Activated naive CD4-positive, alpha-beta T cell treated with anti-CD3 and anti-CD28 coated beads for 36 hours (primary cell): ENCODE measurements at places on chromosomes 3 and 15. TPM values are rescaled to one million over a fixed set of nuclear protein-coding genes. Genes with fewer than 3 reads are reported as not detected.

The CDC25A gene
- 40.8 TPM for total RNA-seq

DNA sequence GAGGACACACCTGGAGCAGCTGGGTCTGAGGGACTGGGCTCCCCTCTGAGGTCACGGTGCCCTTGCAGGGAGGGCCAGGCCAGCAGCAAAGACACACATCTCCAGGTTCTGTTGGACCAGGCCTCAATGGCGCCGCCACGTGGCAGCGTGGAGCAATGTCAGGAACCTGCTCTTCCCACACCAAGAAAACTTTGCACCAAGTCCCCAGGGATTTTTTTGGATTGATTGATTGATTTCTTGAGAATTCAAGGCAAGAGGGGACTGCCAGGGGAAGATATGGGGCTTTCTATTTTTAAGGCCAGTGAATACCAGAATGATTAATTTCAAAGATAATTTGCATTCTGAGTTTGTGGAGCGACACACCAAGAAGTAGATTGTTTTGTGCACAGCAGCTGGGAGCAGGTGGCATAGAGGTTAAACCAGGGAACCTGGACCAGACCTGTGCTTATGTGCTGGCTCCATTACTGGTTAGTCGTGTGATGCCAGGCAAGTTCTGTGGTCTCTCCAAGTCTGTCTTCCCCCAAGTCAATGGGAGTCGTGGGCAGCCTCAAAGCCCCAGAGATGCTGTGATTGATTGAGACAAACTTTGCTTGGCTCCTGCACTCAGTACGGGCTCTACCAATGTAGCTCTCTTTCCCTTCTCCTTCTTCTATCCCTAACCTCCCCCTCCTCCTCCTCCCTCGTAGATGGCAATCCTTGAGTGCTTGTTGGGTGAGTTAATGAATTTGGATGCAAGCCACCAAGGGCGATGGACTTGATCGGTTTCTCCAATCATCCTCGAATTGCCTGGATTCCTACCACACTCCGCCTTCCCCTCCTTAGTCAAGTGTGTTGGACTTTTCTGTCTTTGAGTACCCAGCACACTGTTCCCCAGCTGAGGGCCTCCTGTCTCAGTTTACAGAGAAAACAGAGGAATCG lies 96.2 kb upstream of the TRPM1 start:
- peak; percentile 64 for DNase-seq

DNA sequence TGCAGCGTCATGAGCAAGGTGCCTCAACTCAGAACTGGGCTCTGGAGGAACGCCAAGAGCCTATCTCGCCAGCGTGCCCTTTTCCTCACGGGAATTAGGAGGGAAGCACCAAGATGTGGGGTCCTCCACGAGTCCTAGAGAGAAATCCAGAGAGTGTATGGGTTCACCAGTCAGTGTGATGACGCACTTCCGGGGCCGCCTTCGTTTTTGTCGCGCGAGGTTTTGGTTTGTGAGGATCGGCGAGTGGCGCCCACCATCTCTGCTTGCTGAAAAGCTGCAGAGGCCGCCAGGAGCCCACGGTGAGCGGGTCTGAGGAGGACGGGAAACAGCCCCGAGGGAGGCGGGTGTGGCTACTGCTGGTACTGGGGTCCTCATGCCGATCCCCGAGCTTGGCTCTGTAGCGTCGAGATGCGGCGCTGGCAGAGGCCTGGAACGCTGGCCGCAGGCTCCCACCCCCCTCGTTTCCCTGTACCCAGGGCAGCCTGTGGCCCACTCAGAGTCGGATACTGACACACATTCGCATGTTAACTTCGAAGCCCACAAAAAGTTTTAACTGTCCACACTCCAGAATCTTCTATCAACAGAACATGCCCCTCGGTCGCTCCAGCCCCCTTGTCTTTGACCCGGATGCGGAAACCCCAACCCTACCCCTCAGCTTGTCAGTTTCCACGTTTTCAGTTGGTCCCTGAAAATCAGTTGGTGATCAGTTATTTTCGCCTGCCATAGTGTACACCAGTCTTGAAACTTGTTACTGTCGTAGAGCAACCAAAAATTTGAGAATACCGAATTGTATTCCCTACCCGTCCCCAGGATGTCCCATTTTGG lies 30.4 kb downstream of the ZNF662 start:
- DNase-seq: no peak

The CACNA1D gene
- total RNA-seq: not detected

The NRG4 gene
- not detected for total RNA-seq

DNA sequence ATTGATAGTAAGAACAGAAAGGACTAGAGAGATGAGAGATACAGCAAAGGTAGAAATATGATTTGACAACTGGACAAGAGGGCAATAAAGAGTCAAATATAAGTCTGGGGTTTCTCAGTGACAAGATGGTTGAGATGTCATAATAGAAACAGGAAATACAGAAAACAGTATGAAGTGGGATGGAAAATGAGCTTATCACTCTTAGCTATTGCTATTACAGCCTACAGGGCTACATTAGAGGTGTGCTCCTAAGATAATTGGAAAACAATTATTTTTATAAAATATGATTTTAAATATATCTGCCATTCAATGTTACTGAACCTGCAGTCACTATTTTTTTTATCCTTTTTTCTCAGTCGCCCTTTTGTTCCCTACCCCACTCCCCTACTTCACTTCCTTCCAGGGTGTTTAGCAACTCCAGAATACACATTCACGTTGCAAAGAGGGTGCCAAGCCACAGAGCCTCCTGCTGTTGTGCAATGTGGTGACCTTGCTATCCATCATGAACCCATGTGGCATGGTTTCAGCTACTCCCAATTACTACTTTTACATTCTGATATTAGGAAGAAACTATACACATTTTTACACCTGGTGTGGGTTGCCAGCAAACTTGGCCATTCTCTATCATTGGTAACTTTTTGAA lies 6.0 kb downstream of the NRG4 start:
- no peak for DNase-seq

DNA sequence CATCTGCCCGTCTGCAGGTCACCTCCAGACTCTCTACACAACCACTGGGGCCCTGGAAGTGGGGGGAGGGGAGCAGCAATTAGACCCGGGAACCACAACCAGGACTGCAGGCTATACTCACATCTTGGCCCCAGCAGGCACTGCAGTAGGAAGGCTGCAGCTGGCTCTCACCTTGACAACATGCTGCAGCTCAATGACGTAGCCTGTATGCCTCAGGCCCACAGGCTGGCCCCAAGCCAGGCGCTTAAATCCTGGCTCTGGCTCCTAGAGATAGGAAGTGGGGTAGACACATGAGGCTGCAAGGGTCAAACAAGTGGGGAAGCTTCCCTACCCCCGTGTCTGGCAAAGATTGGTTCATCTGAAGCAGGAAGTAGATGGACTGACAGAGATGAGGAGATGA lies 4.6 kb upstream of the QRICH1 start:
- DNase-seq: no peak

DNA sequence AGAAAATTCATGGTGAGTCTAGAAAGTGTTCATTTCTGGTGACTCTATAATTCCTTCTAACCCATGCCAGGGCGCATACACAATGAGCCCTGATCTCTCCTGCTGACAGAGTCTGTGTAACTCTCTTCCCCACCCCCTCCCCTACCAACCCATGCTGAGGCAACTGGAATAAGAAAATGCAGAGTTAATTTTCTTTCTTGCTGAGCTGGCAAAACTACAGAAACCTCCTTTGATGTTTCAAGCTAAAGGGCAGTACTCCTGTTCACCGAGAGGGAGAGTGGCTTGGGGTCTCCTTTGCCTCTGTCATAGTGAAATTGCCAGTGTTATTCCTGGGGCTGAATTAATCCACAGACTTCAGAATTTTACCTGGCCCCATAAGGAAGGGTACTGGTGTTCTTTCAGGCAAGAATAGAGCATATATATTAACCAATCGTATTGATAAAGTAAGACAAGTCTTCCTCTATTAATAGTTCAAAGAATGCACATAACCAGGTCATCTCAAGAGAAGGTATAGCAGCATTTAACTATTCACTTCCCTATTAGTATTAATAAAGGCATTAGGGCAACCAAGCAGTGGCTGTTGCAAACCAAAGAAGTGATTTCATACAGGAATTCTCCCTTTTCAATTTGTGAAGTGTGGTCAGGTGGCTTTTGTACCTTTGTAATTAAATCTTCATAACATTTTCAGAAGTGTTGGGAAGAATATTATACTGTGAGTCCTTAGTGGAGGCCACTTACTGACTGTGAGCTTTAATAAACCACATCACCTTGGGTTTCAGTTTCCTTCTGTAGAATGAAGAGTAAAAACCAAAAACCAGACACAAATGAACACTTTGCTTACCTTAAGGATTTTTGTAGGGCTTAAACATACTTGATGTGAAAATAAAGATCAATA lies 4.1 kb downstream of the GAP43 start:
- DNase-seq: no peak

GRCh38 chr3:141575879-141576743 lies 89.3 kb downstream of the RASA2 start:
- no peak for DNase-seq

- no peak for DNase-seq
Measured at GRCh38 chr15:77665530-77666295, 33.0 kb upstream of the LINGO1 start.

DNA sequence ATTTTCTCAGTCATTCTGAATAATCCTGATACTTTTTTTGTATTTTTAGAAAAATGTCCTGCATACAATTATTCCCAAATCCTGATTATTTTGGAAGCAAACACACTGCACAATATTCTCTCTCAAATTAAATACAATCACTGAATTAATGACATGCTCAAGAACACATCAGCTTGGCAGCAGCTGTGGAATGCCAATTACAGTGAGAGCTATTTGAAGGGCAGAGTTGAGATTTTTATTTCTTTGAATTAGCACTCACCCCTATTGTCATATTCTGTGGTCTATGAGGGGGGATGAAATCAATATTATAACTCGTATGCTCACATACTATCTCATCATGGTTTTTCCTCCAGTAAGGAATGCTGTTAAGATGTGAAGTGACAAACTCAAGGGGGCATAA lies 312.2 kb downstream of the CNTN3 start:
- no peak for DNase-seq

The B3GALNT1 gene
- total RNA-seq: 1.1 TPM

The FSIP1 gene
- total RNA-seq: 0.27 TPM

DNA sequence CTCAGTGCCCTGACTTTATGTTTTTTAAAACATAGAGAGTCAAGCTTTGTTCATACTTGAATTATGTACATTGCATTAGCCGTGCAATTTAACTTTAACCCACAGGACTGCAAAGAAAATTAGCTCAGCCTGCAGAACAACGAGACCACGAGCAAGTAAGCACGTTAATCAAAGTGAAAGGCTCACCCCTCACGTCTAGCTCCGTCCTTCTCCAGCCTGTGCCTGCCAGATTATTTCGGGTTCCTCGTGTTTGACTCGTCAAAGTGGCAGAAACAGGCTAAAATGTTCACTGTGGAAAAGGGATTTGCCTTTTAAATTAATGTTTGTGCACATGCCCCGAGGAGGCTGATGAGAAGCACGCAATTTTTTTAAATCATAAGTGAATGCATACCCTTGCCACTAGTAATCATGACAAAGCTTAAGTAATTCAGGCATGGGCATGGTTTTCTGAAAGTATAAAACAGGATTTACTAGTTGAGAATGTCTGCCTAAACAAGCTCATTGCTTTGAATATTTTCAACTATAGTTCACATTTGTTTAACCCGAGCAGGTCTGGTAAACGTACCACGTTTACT lies 15.3 kb downstream of the ZBTB38 start:
- DNase-seq: no peak

GRCh38 chr3:119841808-119842471 lies 60.0 kb downstream of the NR1I2 start:
- DNase-seq: no peak

- no peak for DNase-seq
Measured at GRCh38 chr3:152331998-152332397, 63.3 kb downstream of the MBNL1 start.

- DNase-seq: peak; percentile 11
Measured at GRCh38 chr15:64096668-64097384, 1.0 kb downstream of the SNX1 start.

DNA sequence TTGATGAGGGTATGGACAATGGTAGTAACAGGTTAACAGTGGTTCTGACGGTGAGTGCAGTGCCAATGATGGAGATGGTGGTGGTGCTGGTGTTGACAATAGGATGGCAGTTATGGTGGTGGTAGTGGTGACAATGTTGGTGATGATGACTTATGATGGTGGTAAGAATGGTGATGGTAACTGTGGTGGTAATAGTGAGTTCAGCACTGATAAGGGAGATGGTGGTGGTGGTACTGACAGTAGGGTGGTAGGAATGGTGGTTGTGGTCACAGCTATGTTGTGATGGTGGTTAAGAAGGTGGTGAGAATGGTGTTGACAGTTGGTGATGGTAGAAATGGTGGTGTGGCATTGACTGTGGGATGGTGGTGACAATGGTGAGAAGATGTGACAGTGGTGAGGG lies 13.4 kb upstream of the INSYN1 start:
- no peak for DNase-seq

- DNase-seq: no peak
Measured at GRCh38 chr3:190017521-190018288, 103.0 kb downstream of the P3H2 start.

DNA sequence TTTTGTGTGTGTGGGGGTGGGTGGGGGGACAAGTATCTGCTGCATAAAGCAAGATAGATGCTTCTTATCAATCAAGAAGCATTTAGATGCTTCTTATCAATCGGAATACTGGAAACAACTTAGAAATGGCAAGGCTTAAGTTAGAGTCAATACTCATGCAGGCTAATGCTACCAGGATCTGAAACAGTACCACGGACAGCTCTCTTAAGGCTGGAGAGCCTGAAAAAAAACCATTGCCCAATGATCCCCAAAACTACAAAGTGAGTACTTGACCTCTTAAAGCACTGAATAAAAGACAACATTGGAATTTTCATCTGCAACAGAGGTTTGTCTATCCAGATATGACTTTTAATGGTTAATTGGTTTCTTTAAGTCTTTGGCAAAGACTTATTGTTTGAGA lies 262.3 kb downstream of the GAP43 start:
- DNase-seq: no peak

DNA sequence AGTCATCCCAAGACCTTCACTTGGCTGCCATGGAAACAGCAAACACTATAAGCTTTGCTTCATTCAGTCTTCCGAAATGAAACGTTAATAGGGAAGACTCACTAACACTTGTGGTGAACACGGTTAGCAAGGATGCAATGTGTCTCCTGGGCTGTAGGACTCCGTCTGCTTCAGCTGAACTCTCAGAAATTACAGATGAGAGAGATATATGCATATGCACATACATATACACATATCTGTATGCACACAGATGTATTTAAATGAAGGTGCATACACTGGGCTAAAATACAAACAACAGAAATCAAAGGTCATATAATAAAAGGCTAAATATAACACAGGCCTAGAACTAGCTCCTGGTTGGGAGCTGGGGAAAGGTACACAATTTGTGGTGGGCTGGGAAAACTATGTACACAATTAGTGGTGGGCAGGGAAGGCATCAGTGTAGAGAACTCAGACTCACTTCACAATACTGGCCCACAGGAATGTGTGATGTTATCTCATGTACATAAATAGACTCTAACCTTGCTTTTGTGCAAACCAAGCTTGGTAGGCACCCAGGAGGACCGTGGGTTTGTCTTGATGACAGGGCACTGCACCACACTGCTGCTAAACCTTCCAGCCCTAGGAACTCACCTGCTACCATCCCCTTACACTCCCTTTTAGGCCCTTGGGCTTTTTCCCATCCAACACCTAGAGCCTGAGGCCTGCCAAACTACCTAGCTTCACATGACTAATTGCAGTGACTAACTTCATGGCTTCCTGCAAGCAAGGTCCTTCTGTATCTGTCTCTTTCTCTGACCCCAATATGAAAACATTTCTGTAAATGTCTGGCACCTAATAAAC lies 873.1 kb downstream of the NSUN3 start:
- no peak for DNase-seq

The MME gene
- total RNA-seq: not detected

- DNase-seq: no peak
Measured at GRCh38 chr15:65868546-65869125, 655 bp upstream of the RAB11A start.
